Activated naive CD8-positive, alpha-beta T cell treated with anti-CD3 and anti-CD28 coated beads for 36 hours (primary cell): ENCODE measurements at places on chromosomes 3 and 15.

- no peak for DNase-seq
Measured at GRCh38 chr15:79629687-79630086, 197.6 kb downstream of the MINAR1 start.

DNA sequence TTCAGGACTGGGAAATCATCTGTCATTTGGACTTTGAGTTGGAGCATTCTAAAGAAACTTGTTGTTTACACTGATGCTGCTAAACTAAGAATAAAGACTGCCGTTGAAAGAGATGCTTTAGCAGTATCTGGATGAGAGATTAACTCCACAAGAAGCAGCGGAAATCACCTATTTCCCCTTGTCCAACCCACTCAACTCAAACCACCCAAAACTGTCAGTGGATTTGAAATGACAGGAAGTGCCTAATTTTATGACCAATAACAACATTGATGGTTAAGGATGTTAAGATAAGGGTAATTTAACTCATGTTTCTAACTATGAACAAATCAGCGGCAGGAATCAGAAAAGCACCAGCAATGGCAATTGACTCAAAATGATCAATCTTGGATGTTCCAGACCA lies 110.8 kb upstream of the NR2F2 start:
- no peak for DNase-seq

DNA sequence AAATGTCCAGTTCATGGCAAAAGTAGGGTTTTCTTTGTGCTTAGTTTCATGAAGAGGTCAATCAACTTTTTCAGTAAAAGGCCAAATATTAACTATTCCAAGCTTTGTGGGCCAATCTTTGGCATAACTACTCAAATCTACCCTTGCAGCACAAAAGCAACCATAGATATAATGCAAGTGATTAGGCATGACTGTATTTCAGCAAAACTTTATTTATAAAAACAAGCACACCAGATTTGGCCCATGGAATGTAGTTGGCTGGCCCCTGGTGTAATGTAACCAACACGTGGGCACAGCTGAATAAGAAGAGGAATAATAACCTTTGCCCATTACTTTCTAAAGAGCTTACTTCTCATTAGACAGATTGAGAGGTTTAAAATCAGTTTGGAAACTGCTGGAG lies 50.6 kb downstream of the CASR start:
- no peak for DNase-seq

DNA sequence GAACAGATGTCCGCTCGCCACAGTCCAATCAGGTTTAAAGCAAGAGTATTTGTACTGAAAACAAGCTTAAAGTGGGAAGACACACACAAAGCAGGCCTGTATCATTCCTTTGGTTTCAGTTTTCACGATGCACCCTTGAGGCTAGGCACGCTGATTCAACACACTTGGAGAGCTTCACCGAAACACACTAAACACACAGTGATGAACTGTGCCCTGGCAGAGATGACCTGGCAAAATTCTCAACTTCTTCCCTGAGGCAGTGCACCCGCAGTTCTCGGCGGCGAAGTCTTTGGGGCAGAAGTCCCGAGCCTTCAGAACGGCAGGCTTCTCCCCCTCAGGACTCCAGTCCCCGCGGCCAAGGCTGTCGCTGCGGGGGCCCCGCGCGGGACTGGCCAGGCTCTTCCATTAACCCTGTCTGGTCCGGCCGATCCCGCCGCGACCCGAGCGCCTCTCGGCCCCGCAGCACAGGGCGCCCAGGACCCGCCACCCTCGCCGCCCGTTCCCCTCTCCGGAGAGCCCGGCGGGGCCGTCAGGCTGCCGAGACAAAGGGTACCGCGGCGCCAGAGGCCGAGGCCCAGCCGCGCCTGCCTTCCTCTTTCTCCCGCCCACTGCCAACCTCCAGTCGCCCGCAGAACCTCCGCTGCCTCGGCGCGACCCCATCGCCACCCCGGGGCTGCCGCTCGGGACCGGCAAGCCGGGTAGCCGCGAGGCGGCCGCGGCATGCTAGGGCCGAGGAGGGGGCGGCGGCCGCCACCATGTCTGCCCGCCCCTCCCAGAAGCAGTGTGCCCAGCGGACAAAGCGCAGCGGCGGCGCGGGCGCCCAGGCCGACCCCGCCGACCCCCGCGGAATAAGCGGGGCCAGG lies 792 bp downstream of the GABPB1 start:
- DNase-seq: peak; percentile 58

- DNase-seq: peak; percentile 67
Measured at GRCh38 chr3:50503504-50504342, at the start of gene CACNA2D2. CACNA2D2 (minus strand) TSS chr3:50503634; CDS start chr3:50503423, 211 bp downstream.

DNA sequence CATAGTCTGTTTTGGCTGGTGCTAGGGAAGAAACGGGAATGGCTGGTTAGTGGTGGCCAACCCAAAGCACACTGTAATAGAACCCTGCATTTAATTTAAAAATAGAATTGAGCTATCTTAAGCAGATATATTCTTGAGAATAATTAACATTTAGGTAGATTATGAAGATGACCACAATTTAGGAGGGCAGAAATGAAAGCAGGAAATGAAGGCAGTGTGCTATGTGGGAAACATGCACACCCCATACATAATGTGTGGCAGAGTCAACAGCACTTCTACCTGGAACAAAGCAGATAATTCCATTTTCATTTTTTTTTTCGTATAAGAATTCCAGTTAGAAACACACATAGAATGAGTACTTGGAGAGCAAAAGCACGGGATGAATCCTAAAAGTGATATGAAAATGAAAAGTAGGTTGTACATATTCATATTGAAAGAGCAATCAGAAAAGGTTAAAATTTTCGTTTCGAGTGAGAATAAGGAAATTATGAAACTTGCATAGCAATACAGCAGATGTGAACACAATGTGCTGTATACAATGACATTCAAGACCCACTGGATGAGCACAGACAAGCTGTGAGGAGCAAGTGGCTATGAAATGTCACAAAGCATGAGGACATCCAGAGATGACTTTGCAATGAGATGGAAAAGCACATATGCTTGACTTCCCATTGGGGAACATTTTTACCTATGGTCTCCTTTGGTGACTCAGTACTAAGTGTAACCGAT lies 102.6 kb downstream of the TFG start:
- DNase-seq: no peak

DNA sequence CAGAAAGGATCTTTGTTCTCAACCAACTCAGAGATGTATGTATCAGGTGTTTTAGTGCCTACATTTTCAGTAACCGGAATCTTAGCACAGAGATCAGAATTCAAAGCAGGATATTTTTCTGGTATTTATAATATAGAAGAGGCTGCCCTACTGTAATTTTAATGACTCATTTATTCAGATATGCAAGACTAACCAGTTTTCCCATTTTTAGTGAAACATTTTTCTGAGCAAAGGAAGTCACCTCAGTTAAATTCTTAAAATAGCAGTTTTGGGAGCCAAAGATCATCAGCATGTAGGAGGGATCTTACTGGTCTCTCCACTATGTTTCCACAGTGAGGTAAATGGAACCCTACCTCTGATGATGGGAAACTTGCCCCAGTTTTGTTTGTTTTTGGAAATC lies 42.0 kb downstream of the SRP14 start:
- DNase-seq: no peak

GRCh38 chr3:27114684-27115083 lies 254.5 kb downstream of the NEK10 start:
- DNase-seq: no peak

GRCh38 chr3:73026111-73026759 lies 29.6 kb downstream of the PPP4R2 start:
- DNase-seq: no peak

DNA sequence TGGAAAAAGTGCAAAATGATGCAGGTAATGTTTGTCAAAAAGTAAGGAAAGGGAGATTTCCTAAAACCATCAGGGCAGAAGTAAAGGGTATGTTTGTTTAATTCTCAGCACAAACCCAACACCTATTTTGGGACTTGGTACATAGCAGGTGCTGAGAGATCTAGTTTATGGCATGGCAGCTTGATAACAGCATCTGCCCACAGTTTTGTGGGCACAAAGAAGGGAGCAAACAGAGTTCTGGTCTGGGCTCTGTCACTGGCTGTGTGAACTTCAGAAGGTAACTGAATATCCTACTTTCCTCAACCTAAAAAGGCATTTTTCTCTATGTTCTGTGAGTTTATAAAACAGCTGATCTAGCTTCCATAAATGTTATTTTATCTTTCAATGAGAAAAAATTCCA lies 141.6 kb downstream of the PLCH1 start:
- no peak for DNase-seq

- no peak for DNase-seq
Measured at GRCh38 chr3:71684046-71684756, 41.0 kb downstream of the EIF4E3 start.

DNA sequence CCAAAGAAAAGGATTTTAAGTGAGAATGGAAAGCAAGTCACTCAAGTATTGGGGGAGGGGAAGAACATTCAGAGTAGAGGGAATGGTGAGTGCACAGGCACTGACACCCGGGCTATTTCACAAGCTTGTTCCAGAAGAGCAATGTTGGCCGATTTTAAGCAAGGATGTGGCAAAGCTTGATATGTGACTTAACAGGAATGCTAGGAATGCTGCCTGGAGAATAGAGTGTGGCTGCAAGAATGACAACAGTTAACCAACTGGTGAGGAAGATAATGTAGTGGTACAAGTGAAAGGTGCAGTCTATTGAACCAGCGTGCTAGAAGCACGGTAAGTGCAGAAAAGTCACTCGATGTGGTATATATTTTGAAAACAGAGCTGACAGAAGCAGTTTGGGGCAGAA lies 6.2 kb upstream of the CCDC80 start:
- no peak for DNase-seq

DNA sequence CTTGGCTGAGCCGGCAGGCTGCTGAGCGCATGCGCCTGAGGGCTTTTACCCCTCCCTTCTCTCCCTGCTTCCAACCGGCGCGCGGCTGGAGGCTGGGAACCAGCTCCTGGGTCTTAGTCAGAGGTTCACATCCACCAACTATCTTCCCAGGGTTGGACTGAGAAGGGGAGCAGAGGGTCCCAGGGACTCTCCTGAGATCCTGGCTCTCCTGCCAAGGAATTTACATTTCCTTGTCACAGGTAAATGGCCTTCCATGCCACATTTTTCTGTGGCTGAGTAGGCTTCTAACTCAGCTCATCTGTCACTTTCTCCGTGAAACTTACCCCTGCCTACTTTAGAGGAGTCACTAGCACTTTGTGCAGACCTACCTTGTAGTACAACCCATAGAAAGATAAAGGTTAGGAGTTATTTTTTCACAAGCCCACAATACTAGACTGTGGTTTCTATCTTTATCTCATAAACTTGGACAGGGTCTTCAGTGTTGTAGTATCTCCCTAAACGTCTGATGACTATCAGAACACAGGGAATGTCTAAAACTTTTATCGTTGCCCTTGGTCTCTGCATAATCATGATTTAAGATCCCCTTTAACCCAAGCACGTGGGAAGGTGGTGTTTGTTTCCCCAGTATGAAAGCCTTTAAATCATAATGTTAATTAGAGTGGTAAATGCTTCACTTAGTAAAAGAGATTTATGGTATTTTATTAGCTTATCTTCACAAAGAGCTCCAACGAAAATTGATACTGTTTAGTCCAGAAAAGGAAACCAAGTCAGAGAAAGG lies 638 bp upstream of the TBC1D5 start:
- DNase-seq: no peak

- DNase-seq: no peak
Measured at GRCh38 chr3:57004229-57004628, 56.2 kb upstream of the SPATA12 start.

- DNase-seq: no peak
Measured at GRCh38 chr3:157261000-157261399, 101.1 kb upstream of the CCNL1 start.

- DNase-seq: no peak
Measured at GRCh38 chr3:53892286-53892637, 603 bp upstream of the SELENOK start.

GRCh38 chr3:185327062-185327461 lies 35.9 kb upstream of the MAP3K13 start:
- DNase-seq: no peak

DNA sequence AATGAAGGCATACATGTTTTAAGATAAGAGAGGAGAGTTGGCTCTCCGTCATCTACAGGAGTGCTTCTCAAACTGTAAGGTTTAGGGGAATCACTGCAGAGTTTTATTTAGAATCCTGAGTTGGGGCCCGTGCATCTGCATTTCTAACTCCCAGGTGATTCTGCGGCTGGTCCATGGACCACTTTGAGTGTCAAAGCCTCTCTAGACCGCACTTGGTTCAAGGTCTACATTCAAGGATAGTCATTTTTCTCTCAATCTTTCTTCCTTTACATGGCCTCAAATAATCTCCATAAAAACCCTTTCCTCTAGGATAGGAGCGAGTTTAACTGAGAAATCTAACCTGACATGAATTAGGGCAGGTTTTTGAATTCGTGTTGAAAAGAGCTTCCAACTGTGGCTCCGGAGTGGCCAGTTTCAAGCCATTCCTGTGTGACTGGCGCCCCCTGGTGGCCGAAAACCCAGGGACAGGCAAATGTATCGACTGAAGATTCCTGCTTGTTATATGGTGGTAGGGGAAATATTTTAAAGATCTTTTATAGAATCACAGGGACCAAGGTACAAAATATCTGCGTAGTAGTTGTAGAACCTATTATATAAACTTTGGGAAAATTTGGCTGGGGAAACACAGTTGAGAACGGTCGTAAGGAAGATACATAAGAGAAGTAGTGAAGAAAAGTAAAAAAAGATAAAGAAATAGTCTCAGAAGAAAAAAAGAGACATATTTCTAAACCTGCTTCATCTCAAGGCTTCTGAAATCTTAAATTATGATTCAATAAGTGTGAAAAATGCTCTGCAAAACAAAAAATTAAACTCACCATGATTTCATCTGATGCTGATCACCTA lies 11.9 kb downstream of the GABRR3 start:
- DNase-seq: peak; percentile 80

GRCh38 chr15:89496155-89497098 lies at the start of gene RHCG:
RHCG (minus strand) TSS chr15:89496583; CDS start chr15:89496544, 39 bp downstream.
- peak; percentile 29 for DNase-seq

DNA sequence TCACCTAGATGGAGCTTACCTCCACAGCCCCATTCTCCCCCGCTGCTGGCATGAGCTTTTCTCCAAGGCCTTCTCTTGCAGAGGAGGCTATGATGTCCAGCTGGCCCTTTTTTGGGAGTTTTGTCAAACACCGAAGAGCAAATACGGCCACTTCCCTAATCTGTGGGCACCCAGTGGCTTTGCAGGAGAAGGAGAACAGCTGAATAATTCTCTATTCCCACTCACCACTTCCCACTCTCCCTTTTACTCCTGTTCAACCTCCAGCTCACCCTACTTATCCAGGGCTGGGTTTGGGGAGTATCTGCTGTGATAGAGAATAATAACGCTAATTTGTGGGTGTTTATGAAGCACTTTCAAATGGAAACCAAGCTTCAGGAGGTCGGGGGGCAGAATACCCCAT lies 93.0 kb downstream of the AAGAB start:
- no peak for DNase-seq

GRCh38 chr15:34914317-34914716 lies 55.2 kb downstream of the AQR start:
- DNase-seq: no peak

DNA sequence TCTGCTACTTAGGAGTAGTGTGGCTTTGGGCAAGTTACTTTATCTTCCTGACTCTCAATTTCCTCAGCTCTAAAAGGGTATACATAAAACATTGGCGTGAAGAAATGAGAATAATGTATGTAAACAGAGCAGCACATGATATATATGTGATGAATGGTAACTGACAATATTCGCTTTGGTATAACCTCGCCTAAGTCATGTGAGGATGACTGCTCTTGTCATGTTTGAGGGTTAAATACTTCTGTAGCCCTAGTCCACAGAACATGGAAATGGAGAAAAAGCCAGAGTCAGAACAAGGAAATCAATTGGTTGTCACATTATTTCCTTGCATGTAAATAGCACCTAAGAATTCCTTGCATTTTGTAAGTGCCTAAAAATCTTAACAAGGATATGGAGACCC lies 25.0 kb downstream of the CHP1 start:
- no peak for DNase-seq

- DNase-seq: peak; percentile 46
Measured at GRCh38 chr3:129824926-129825541, 68.5 kb downstream of the TMCC1 start.

GRCh38 chr3:160330690-160331089 lies 68.3 kb downstream of the IFT80 start:
- no peak for DNase-seq
